Adrenal gland (tissue), 19 donors: ENCODE measurements at places on chromosomes 6 and 20.

DNA sequence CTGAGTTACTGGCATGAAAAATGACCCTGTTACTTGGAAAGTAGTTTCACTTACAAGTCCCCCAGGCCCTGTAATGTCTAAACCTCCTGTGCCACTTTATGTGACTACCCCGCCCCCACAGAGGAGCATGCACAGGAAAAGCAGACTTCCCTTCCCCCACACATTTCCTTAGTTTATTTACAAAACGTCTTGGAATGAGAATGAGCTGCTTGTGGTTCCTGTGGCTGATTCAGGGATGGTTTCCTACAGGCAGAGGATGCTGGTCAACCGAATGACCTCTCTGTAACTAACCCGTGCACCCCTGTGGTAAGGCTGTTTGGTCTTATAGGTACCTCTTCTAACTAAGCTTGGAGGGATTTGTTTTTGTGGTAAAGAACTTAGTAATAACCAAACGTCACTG is 28.5 kb downstream of the RSPO3 start:
- H3K4me3 ChIP-seq, result no peak overlapping the region
- H3K4me1 ChIP-seq, result no peaks in the 10 kb centered on the region
- no peaks in the 10 kb centered on the region for H3K27me3 ChIP-seq
- DNase-seq, result peak; percentile 1
- no peak overlapping the region for H3K27ac ChIP-seq

GRCh38 chr20:19552221-19553180 is 205.6 kb upstream of the RIN2 start:
- peak; percentile 74 for DNase-seq
- H3K36me3 ChIP-seq, result no peaks in the 10 kb centered on the region
- H3K4me3 ChIP-seq, result no peak overlapping the region
- no peak overlapping the region for H3K27ac ChIP-seq

DNA sequence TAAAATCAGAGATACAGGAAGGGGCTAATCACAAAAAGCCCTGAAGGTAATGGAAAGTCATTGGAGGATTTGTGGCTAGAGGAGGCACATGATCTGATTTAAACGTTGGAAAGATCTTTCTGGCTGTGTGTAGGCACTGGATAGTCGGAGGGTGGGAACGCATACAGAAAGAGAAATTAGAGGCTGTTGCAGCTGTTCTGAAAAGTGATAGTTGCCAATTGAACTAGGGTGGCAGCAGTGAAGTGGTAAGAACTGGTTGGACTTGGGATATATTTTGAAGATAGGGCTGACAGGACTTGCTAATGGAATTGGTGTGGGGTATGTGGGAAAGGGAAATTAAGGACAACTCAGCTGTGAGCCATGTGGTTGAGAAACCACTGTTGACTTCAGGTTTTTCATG is 223.6 kb downstream of the OGFRL1 start:
- H3K4me3 ChIP-seq, result no peak overlapping the region
- no peak overlapping the region for H3K27ac ChIP-seq
- DNase-seq, result no peak
- no peaks in the 10 kb centered on the region for H3K36me3 ChIP-seq
- H3K27me3 ChIP-seq, result no peaks in the 10 kb centered on the region
- no peaks in the 10 kb centered on the region for H3K4me1 ChIP-seq

- H3K4me3 ChIP-seq, result no peak overlapping the region
- peaks cover 6% of the 10 kb centered on the region for H3K27me3 ChIP-seq
- no peaks in the 10 kb centered on the region for H3K4me1 ChIP-seq
- H3K36me3 ChIP-seq, result no peaks in the 10 kb centered on the region
- no peak overlapping the region for H3K27ac ChIP-seq
- peak; percentile 53 for DNase-seq
These were observed 35.6 kb upstream of the SLCO4A1 start for GRCh38 chr20:62606551-62607201.

- H3K4me1 ChIP-seq, result peaks cover 12% of the 10 kb centered on the region
- H3K27ac ChIP-seq, result no peak overlapping the region
- DNase-seq, result no peak
- no peaks in the 10 kb centered on the region for H3K36me3 ChIP-seq
- H3K4me3 ChIP-seq, result no peak overlapping the region
These were observed 22.5 kb downstream of the RAB22A start for GRCh38 chr20:58331961-58332551.
